ENCODE measurements at places on chromosomes 2 and 18. TPM values are rescaled to one million over a fixed set of nuclear protein-coding genes. Genes with fewer than 3 reads are reported as not detected.
A peak's percentile ranks its signal among the peaks of the same experiment; 100 is the strongest.

GRCh38 chr2:239805414-239805813, 219.7 kb downstream of the NDUFA10 start:
- DNase-seq: no peak

GRCh38 chr18:25329783-25330182, 22.2 kb downstream of the ZNF521 start:
- no peak for DNase-seq

- DNase-seq: no peak
These were observed 844.3 kb downstream of the MBD2 start for GRCh38 chr18:53380063-53380639.

The KIAA2012 gene
- total RNA-seq: not detected

DNA sequence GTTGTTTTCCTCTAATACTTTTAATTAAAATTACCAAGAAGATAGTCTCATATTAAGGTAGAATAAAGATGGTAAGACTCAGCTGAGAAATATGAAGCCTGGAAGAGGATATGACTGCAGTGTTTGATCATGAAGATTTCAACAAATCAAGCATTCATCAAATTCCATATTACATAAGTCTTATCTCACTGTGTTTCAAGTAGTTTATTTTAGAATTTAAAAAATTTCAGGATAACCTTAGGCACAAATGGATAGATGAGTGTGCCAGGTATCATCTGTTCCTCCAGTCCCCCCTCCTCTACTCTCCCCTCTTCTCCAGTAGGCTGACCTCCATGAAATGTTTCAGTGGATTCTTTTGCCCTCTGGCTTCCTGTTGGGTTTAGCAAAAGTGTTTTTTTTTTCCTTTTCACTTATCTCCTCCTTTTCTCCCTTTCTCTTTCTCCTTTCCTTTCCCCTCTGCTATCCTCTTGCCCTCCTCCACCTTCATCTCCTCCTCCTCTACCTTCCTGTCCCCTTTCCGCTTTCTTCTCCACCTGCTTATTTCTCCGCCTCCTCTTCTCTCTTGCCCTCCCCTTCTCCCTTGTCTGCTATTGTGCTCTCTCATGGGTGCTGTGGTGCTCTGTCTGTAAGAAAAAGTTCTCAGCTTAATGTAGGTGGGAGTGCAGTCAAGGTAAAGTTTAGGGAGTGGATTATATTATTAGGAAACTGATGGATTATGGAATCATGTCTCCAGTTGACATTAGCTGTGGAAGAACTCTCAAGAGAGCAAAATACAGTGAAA, 72.8 kb downstream of the ABI2 start:
- DNase-seq: no peak

DNA sequence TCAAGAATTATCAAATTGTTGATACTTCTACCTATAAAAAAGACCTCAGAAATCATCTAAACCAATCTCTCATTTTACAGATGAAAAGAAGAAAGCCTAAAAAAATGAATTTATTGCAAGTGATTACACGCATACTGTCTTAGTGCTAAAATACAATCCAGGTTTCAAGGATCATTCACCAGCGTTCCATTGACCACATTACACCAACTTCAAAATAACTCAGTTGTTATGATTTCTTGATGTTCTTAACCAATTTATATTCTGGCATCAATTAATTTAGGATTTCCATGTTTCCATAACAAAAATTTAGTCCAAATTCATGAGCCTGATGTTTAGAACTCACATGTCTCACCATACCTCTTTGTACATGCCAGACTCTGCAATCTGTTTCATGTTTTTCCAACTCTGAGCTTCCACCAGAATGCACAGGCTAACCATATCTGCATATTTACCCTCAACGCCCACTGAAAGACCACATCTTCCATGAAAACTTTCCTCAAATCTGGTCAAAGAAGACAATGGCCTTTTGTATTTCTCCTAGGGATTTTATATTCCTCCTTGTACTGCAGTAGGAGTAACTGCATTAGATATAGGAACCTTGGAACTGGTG, 2.1 kb upstream of the INSIG2 start:
- no peak for DNase-seq

GRCh38 chr18:79516441-79516931, 120.8 kb downstream of the NFATC1 start:
- DNase-seq: peak; percentile 63

DNA sequence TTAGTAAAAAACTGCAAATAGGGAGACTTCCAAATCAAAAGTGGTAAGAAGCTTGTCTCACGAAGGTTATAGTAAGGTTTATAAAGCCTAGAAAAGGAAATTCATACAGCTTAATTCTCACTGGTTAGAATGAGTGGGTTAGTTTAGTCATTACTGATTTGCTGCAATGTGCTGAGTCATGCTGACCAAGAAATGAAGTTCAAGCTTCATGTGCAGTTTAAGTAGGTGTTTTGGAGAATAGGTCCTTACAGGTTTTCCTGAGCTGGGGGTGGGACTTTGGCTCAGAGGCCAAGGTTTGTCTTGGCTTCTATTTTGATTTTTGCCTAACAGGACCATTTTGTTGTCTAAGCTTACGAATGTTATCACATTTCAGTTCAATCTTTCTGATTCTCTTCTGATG, 15.1 kb downstream of the CLIP4 start:
- no peak for DNase-seq

The UGT1A3 gene
- total RNA-seq: not detected

Data from CD4-positive, alpha-beta memory T cell (primary cell).